ENCODE measurements at places on chromosomes 3 and 15.

GRCh38 chr15:42037656-42038055 lies 16.8 kb upstream of the PLA2G4E start:
- DNase-seq, result no peak

DNA sequence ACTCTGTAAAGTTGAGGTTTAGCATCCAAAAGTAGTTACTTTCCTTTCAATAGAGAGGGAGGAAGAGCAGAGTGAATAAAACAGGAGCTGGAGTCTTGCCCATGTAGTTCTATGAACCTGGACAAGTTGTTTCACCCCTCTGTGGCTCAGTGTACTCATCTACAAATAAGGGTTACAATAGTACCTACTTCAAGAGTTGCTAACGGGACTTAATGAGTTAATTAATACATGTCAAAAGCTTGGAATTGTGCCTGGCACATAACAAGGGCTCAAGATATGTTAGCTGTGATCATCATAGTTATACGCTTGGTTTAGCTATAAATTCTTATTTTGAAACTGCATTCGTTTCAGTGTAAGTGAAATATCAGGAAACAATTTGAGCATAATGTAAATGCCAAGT lies 388.5 kb upstream of the THBS1 start:
- no peak for DNase-seq

- DNase-seq, result no peak
Measured at GRCh38 chr3:106830334-106830733, 546.9 kb upstream of the CCDC54 start.

- DNase-seq, result peak; percentile 50
Measured at GRCh38 chr3:188720636-188721035, 451.1 kb upstream of the TPRG1 start.

DNA sequence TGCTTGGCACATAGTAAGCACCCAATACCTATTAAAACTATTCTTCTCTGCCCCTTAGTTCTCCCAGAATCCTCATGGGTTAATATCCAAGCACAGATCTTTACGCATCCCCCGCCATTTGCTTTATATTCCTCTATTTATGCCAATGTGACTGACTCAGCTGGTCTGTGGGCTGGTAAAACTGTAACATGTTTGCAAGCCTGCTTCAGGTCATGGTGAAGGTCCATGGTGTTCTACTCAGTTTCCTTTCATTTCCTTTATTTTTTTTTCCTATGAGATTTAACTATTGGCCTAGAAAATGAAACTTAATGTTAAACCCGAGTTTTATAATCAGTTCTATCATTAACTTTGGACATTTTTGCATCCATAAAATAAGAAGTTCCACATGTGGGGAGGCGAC lies 47.0 kb downstream of the FRMD4B start:
- no peak for DNase-seq

GRCh38 chr15:81819924-81820635 lies 225.7 kb downstream of the MEX3B start:
- no peak for DNase-seq

DNA sequence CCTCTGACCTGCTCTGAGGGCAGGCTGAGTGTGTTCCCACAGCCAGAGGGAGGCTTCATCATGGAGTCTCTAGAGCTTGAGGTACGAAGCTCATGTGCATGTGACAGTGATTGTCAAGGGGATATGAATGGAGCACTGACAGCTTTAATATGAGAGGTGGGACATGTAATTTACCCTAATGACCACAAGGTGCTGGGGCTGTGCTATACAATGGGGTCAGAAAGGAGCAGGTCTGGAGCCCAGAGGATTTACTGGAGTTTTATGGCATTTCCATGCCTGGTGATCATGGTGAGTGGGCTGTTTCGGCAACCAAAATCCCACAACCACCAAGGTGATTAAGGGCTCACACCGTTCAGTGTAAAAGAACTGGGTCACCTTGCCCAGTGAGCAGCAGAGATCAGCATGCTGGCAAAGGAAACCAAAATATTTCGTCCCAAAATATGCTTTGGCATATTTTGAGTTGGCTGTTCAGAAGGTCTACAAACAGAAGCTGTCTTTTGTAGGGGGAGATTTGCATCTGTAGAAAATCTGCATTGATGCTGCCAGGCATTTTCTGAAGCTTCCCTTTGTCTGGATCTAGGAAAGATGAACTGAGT lies 40.1 kb upstream of the RASGRF1 start:
- DNase-seq, result no peak
